Fibroblast of lung (primary cell): ENCODE measurements at places on chromosomes 16 and 17.

GRCh38 chr16:64292161-64292560 is 829.7 kb downstream of the CDH11 start:
- no peak for DNase-seq

- no peak for DNase-seq
Observed at GRCh38 chr17:73359987-73360410, 48.2 kb upstream of the CDC42EP4 start.

- DNase-seq = no peak
Observed at GRCh38 chr16:19774024-19774423, 56.0 kb downstream of the IQCK start.

GRCh38 chr17:29617125-29617480 is 5.6 kb downstream of the CORO6 start:
- DNase-seq = peak; percentile 67

- no peak for DNase-seq
Observed at GRCh38 chr16:48734220-48734619, 124.2 kb upstream of the N4BP1 start.

DNA sequence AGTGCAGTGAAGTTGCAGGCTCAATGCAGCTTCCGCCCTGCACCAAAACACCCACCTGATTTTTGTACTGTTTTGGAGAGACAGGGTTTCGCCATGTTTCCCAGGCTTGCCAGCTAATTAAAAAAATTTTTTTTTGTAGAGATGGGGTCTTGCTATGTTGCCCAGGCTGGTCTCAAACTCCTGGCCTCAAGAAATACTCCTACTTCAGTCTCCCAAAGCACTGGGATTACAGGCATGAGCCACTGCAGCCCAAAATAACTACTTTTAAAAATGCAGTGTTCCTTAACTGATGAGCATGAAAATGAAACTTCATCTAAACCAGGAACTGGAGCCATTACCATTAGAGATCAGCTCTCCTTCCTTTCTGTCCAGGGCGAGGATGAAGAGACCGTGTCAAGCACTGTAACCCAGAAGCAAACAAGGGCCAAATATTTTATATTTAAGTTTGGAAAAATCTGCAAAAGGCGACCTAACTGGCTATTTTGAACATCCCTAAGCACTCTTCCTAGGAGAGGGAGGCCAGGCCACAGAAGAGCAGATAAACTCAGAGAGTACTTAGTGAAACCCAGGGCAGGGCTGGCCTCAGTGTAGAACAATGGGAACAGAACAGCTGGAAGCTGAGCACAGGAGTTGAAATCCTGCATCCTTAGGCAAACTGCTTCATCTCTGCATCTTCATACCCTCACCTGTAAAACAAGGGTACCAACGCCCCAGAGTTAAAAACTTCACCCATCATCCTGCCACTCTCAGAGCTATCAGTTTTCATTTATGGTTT is 24.0 kb downstream of the CREBBP start:
- no peak for DNase-seq

GRCh38 chr16:22077700-22078313 is 14.5 kb upstream of the VWA3A start:
- peak; percentile 29 for DNase-seq
